ENCODE measurements at places on chromosomes 5 and 9.

GRCh38 chr5:44935871-44936270 is 127.1 kb downstream of the MRPS30 start:
- DNase-seq: no peak

GRCh38 chr9:37264539-37264938 is 144.2 kb downstream of the ZCCHC7 start:
- DNase-seq: no peak

DNA sequence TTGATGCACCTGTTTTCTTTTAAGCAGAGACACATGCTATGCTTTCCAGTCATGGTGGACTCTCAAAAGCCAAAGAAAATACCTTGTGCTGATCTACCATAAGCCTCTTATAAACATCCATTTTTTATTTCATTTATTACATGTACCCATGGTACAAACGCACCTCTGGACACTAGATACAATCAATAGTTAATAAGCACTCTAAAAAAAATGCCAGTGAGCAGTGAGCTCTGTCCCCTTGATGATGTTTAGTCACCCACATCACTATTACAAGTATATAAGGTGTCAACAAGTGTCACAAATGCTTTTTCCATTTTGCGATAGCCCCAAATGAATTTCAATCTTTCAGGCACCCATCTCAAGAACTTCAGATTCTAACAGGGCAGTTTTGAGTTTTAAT is 5.9 kb downstream of the KLF4 start:
- DNase-seq: no peak

GRCh38 chr5:59420596-59420995 is 472.9 kb downstream of the PDE4D start:
- no peak for DNase-seq
